ENCODE measurements at places on chromosomes 12 and 14.

DNA sequence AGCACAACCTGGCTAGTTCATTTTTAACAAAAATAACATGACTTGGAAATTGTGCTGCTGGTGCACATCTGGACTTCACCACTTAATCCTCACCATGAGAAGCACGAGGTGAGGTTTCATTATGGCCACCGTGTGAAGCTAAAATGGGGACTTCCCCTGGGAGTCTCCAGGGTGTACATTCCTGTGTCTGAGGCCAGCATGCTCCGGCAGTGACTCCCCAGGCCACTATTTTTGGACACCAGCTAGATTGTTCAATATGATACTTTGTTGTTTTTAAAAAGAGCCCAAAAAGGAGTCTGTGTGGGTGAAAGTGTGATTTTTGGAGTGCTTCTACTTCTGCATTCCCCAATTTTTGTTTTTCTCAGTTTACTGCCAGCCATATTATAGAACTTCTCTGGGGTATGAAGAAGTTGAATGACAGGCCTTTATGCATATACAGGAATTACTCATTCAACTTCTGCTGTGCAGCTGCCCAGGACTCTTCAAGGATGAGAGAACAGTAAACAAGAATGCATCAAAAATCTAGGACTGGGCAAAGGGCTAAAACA, 16.9 kb upstream of the AICDA start:
- peak; percentile 7 for DNase-seq

DNA sequence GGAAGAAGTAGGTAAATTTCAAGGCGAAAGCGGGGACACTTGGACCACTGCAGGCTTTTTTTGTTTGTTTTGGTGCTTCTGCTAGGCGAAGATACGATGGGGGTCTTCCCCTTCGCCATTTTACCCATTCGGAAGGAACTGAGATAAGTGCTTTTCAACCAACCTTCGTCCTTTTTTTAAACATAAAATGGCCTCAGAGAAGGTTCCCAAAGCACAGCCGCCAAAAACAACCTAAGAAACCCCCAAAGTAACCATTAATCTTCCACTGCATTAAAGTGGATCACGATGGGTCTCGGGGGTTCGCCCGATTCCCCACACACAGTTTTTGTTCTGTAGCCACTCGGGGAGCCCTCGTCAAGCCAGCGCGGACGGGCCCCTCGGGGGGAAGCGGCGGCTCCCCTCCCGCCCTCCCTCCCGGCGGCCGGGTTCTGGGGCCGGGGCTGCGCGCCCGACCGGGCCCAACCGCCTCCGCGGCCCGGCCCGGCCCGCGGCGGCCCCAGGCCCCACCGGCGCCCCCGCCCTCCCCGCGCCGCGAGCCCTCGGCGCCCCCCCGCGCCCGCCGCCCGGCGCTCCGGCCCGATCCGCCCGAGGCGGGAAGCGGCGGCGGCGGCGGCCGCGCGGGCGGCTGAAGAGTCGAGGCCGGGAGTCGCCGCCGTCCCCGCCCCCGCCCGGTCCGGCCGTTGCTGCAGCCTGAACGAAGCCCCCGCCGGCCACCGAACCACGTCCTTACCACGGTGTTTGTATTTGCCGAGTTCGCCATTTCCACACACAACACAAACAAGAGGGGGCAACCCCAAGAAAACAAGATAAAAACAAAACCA, 790 bp downstream of the GTF2A1 start:
- DNase-seq: no peak

DNA sequence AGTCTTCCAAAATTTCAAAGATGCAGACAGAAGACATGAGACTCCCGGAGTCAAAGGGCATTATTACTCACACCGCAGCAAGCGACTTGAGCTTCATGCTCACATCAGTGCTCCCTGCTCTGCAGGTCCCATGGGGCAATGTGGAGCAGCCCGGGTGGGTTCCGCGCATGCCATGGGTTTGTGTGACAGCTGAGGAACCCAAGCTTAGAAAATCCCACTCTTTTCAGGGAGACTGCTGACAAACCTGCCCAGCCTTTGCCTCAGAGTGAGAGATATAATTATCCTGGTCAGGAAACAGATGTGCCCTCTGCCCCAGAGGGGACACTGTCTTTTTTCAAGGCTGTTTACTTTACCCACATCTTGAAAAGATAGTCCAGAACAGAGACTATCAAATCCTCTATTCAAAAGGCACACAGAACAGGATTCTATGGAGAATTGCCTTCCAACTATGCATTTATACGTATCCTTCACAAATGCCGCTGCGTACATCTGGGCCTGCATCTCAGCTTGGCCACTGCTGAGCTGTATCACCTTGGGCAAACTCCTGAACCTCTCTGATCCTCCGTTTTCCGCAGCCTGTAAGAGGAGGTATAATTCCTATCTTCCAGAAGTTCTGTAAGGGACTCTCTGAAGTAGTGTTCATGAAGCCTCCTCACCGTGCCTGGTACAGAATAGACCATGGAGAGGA, 16.0 kb downstream of the C14orf132 start:
- DNase-seq: no peak

DNA sequence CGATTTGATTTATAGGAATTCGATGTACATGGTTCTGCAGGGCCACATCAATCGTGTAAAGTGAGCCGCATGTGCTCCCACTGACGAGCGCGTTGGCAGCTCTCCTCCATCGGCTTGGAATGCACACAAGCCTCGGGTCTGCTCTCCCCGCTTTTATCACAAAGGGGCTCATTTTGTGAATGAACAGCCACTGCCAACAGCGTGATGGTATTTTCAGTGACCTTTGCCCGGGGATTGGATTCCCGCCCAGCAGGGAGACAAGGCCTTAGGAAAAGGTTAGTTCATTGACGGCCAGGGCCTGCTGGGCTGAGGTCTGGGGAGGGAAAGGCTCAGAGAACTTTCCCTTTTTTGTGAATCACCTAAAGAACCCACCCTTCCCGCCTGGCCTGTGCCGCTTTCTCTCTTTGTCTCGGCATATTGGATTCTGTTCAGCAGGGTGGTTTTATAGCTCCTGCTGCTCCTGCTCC, 232.1 kb downstream of the MSRB3 start:
- no peak for DNase-seq

GRCh38 chr12:21551841-21552465, 25.9 kb downstream of the SPX start:
- DNase-seq: no peak

DNA sequence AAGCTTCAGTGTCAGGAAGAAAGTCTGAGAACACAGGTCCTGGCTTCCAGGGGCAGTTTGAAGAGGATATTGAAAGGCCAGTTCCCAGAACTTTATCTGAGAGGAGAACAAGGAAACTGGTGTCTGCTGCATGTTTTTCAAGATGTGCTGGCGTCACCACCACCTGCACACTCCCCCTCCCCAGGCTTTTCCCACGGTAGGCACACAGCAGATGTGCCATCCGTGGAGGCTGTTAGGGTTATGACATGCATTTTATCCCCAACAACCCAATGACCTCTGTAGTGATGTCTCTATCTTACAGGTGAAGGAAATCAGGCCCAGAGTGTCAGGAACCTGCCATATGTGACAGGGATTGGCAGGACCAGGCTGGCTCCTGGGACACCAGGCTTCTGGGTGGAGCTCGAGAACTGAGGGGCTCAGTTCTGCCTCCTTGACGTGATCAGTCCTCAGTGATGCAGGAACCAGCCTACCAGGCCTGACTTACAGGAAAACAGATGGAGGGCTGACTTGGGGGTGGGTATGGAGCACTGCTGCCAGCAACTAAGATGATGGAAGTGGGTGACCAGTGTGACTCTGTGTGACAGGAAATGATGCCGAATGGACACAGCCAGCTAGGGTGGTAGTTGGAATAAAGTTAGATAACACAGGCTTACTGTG, 16.8 kb downstream of the SLC25A47 start:
- DNase-seq: no peak

- no peak for DNase-seq
Observed at GRCh38 chr14:96088911-96089310, 49.7 kb downstream of the C14orf132 start.

DNA sequence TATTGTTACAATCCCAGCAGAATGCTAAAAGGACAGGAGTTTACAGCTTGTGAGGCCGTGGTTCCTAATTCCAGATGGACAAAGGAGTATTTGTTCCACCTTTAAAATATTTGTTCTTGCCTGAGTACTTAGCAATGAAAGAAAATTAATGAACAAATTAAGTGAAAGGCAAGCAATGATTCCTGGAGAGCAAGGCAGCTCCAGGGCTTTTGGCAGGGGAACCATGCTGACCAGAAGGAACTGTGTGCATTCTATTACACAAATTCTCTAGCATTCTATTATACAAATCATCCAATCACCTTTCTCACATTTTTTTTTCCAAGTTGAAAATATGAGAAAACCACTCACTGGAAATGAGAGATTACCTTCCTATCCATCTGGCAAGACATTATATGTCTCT, 1.8 kb upstream of the BMAL2 start:
- no peak for DNase-seq

DNA sequence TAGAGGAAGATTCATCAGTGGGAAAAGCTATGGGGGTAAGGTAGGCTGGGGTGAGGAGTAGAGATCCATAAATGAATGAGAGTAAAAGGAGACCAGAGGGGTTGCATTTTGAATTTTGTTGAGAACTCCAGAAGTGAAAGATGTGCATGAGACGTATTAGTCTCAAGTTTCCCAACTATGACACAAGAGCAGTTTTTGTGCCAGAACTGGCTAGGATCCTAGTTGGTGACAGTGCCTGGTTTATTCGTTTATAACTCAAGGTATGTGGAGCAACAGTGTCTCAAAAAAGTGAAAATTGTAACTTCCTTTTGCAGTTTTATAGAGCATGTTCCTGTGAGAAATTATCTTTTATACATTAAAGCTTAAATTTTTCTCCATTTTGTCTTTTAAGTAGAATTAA, 377.0 kb downstream of the NPAS3 start:
- peak; percentile 3 for DNase-seq

GRCh38 chr12:42477941-42478340, 111.6 kb downstream of the PRICKLE1 start:
- DNase-seq: no peak

- DNase-seq: no peak
Observed at GRCh38 chr14:23450379-23450778, 14.9 kb upstream of the MYH7 start.

DNA sequence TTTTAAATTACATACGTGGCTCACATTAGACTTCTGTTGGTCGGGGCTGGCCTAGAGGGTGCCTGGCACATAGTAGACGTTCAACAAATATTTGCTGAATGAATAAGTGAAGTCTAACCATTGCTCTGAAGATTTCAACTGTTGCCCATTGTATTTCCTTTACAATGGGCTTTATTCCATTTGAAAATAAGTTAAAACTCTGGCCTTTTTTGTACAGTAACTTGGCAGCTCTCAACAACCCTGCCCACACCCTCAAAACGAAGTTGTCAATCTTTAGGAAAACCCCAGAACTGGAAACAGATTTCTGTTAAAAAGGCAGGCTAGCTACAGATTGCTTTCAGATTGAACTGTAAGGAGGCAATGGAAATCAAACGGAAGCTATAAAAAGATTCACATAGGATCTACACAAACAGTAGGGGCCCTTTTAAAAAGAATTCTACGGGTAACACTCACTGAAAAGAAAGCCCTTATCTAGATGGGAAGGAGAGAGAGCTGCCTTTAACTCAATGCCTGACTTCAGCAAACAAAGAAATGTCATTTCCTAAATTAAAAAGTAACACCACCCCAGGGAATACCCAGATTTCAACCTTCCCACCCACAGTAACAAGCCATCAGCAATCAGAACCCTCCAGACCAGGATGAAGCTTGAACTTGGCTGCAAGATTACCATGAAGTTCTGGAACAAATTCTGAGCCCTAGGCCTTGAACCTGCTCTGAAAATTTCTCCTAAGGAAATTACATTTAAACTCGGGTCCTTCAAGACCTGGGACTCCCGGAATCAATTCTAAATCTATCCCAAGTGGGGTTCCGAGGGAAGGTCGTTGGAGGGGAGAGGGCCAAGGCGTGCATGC, 1.4 kb downstream of the WSB2 start:
- no peak for DNase-seq

DNA sequence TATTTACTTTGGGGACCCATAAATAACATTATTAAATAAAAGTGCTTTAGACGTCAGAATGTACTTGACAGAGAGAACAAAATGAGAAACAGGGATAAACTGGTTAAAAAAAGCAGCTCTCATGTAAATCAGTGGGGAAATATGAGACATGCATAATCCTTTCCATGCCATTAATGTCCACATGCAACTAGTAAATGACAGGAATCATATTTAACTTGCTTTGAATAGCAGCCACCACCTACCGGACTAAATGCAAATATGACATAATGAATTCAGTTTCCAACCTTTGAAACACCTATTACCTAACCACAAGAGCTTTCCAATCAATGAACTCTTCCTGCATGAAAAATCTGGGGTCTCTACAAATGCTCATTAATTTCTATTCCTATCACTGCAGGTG, 19.6 kb downstream of the FGD6 start:
- DNase-seq: no peak

All from GM04503 (cell line).